ENCODE measurements at places on chromosomes 16 and 17.

- DNase-seq = no peak
Observed at GRCh38 chr17:49949634-49950033, 19.4 kb upstream of the DLX4 start.

- DNase-seq = no peak
Observed at GRCh38 chr17:72182371-72182873, 61.6 kb downstream of the SOX9 start.

DNA sequence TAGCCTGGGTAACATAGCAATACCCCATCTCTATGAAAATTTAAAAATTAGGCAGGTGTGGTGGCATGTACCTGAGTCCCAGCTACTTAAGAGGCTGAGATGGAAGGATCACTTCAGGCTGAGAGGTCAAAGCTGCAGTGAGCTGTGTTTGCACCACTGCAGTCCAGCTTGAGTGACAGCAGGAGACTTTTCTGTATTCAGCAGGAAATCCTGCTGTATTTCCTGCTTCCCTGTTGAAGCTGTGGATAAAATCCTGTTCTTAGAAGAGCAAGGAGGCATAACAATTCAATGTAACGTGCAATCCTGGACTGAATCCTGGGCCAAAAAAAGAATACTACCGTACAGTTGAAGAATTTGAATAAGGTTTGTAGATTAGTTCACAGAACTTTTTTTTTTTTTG lies 62.2 kb downstream of the FBXL20 start:
- DNase-seq = no peak

DNA sequence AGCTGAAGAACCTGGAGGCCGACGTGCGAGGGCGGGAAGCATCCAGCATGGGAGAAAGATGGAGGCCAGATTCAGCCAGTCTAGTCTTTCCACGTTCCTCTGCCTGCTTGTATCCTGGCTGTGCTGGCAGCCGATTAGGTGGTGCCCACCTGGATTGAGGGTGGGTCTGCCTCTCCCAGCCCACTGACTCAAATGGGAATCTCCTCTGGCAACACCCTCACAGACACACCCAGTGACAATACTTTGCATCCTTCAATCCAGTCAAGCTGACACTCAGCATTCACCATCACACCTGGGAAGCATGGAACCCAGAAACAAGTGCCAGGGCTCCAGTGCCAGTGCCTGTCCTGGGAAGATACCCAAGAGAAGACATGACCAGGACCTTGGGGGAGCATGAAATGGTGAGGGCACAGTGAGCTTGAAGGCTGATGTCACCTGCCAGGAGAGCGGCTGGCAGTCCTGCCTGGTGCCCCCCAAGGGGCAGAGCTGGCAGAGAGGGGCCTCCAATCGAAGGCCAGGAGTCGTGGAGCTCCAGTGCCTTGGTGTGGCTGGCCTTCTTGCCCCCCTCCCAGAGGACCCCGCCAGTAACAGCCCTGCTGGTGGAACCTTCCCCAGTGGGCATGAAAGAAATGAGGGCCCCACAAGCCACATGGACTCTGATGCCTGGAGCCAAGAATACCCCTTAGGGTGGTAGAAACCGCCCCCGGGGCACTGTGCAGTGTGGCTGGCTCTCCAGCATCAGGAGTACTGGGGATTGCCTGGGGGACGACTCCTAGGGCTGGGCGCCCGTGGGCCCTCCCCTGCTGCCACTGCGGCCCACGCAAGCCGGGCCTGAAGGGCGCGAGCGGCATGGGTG lies 643 bp upstream of the NPB start:
- DNase-seq = no peak

- no peak for DNase-seq
Observed at GRCh38 chr17:39194985-39195524, 2.4 kb downstream of the CACNB1 start.

Measured in activated CD4-positive, alpha-beta T cell treated with anti-CD3 and anti-CD28 coated beads for 1 hour (primary cell).